ENCODE measurements at places on chromosomes 11 and 22.

GRCh38 chr11:82321206-82321605 lies 412.5 kb downstream of the FAM181B start:
- DNase-seq = no peak

DNA sequence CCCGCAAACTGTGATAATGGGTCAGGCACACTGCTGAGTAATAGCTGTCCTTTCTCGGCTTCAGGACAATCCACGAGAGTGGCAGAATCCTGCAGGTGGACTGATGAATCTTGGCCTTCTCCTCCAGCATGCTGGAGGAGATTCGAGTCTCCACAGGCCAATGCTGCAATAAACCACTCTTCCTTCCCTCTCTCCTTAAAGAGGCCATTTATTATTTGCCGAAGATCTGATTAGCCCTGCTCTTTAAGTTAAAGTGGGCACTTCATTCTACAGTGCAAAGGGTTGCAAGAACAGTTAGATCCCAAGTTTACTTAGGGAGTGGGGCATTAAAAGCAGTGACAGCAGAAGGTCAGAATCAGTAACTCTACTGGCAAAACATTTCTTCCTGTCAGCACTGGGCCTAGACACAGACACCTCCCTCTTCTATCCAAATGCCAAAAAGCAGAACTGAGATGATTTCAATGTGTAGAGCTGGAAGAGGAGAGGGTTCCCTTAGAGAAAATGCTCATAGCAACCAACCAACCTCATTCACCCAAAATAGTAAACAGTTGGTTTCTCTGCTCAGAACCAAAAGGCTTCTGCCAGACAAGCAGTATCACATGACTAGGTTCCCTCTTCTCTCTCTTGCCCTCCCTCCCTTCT lies 121.7 kb downstream of the SGSM3 start:
- DNase-seq = no peak

DNA sequence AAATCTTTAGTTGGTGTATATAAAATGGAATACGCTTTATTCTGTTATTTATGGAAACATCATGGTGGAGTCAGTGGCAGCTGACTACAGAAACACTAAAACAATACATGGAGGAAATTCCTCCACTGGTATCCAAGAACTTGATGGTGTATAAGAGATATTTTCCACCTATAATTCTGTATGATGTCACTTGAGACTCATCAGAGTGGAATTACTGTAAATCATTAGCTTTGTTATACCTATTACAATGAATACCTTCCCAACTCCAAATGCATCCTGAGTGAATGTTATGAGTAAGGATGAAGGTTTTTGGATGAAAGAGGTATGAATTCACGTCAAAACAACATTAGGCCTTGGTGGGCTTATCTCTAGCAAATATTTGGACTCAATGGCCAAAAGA lies 258.5 kb upstream of the SORL1-AS1 start:
- DNase-seq = no peak

- DNase-seq = no peak
These were observed 326.0 kb downstream of the RAB38 start for GRCh38 chr11:87849216-87849615.

- DNase-seq = no peak
These were observed 55.7 kb upstream of the EIF3D start for GRCh38 chr22:36584666-36585065.

GRCh38 chr11:107929611-107930200 lies 1.5 kb downstream of the RAB39A start:
- no peak for DNase-seq

GRCh38 chr11:79110796-79111195 lies 330.0 kb downstream of the TENM4 start:
- no peak for DNase-seq

GRCh38 chr11:32489464-32489863 lies 54.1 kb upstream of the WT1 start:
- no peak for DNase-seq

GRCh38 chr11:74648894-74649293 lies 56.5 kb downstream of the POLD3 start:
- no peak for DNase-seq

GRCh38 chr11:88538098-88538497 lies 200.6 kb upstream of the CTSC start:
- DNase-seq = no peak

All from stimulated activated CD4-positive, alpha-beta T cell treated with anti-CD3 and anti-CD28 coated beads, Interleukin-4, amount 100 ng/mL, for 48 hours (primary cell).